OCI-M1 (cell line): ENCODE measurements at places on chromosomes 11 and 22.

- no peak for DNase-seq
Observed at GRCh38 chr11:8698917-8699441, 16.4 kb downstream of the RPL27A start.

DNA sequence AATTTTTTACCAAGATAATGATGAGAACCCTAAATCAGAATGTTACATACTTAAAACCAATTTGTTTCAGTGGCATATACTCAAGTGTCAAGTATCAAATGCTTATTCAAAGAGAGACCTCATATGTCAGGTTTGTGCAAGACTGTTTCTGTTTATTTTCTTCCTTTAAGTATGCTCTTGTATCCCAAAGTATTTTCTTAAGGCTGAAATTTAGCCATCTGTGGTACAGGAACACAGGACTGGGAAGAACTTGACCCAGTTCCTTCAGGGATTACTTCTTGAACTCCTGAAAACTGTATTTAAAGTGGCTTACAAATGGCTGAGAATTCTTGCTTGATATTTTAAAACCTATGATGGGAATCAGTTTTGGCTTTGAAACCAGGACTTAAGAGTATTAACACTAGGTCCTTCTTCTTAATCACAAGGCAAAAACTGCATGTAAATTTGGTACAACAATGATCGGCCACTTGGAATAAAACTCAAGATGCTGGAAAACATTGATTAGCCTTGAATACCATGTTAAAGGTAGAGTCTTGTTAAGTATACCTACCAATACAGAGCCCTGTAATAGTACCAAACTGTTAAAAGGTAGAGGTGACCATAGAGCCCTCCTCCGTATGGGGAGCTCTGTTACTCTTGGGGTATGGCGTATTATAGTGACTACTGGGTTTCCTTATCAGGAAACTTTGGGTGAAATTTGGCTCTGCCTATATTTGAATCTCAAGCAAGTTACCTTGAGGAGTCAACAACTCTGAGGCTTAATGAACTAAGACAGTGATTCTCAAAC is 95.9 kb downstream of the BLID start:
- DNase-seq = no peak

GRCh38 chr22:39039306-39040126 is 1.1 kb upstream of the APOBEC3F start:
- no peak for DNase-seq

DNA sequence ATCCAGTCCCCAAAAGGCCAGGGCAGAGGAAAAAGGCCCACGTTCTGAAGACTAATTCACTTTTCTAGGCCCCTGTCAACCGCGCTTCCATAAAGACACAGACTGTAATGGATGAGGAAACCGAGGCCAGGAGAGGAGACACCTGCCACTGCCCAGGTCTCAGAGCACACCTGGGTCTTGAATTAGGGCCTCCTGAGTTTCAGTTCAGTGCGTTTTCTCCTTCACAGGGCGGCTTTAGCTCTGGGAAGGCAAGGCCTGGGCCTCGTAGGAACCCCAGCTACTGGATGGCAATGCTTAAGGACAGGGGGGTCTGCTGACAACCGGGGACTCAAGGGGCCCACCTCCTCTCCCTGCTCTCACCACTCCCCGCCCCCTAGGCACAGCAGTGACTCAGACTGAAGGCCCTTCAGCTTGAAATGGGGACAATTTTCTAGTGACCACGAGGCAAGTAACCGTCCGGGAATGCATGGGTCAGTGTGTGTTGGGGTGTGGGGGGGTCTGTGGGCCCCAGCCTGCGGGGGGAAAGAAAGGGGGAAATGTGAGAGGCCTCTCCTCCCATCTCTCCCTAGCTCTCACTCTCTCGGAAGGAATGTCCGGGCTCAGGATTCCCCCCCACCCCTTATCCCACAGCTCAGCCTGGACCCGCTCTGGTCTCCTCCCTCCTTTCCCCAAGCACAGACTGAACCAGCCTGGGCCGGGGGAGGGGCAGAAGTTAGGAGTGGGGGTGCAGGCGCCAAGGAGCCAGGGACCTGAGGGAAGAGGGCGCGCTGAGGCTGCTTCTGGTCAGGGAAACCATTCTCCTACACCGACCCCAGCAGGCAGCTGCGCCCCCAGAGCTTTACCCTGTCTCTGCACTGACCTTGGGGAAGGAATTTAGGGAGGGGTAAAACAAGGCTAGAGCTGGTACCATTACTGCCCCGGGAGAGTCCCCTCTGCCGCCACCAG is 17.2 kb downstream of the CREB3L1 start:
- no peak for DNase-seq

GRCh38 chr11:94145431-94145830 is 16.8 kb downstream of the PANX1 start:
- DNase-seq = no peak

DNA sequence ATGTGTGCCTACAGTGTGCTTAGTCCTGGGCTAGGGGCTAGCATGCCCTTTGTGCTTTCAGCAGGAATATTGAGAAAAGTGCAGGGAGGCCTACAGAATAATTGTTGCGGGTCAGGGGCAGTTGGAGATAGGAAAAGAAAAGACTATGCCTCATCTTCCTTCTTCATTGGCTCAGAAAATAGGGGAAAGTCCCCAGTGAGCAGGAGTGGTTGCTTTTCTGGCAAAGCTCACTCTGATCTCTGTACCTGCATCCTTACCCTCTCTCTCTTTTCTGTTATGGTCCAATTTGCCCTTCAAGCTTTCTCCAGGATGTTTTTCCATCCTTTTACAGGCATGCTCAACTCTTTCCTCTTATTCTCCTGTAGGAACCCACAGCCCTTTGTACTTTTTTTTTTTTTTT is 29.5 kb upstream of the RRM1 start:
- DNase-seq = no peak

DNA sequence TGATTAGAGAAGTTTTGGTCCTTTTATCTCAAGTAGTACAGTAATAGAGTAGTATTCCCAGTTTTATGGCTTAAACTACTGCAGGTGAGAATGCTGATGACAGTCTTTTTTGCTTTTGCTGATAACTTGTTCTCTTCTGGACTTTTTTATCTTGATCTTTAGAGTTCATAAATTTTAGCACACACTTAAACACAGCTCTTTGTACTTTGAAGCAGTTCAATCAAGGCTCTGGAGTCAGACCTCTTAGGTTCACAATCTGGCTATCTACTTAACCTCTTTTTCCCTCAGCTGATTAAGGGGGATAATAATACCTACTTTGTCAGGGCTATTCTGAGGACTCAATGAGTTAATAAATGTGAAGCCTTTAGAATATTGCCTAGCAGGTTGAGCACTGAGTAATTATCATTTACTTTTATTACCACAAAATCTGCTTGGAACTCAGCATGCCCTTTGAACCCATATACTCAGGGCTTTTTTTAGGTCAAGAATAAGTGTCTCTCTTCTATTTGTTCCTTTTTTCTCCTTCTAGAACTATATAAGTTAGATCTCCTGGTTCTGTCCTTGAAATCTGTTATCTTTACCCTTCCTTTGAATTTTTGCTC is 51.9 kb downstream of the CSTF3 start:
- DNase-seq = no peak

DNA sequence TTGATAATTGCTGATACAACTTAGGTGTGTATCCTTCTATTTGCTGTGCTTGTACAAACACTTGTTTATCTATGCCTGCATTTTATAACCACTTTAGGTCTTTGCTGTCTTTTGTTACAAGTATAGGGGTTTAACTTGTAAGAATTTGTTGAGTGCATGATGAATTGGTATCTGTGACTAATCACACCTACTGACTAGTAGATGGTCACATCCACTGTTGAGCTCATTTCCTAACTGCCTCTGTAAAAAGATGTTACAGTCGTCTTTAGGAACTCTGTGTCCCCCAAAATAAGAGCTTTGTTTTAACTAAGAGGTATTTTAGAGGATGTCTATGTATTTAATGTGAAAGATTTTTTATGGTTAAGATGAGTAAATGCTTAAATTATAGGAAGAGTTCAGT is 60.5 kb downstream of the HIPK3 start:
- DNase-seq = no peak

DNA sequence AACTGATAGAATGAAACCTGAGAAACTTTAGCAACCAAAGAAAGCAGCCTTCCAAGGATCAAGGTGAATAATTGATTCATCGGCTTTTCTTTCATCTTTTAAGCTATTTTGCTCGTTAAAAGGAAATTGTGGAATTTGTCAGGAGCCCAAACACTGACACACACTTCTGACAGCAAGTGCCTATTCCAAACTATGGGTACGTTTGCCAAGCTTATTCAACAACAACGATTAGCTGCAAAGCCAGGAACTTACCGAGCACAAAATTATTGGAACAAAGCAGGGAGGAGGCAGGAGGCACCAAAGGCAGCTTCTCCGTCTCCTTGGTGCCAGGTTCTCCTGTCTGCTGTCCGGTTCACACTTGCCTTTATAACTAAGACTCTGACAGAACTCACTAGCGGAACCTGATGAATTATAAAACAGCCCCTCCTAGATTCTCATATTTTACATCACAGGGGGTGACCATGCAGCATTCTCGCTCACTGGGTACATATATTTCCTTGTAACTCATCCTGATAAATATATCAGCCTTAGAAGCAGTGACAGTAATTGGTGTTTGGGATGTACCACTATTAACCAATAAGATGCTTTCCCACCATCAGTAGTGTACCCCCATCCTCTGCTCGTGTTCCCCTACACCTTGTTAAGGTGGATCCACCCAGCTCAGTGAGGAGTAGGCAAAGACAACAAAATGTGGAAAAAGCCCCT is 395.9 kb upstream of the CCDC90B start:
- DNase-seq = no peak

DNA sequence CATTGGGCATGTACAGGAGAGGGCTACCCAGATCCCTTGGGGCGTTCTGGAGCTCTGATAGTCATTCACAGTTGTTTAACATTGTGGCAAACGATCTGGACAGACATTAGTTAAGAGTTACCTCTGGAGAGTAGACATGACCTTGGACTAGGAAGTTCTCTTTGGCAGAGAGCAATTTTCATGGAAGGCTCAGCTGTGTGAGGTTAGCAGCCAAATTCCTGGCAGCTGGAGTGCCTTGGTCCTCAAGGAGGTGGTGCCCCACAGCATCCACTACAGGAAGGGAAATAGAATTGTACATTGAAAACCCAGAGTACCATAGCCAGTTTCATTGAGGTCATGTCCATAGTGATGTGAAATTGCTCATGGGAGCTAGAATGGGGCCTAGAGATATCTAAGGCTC is 82.8 kb downstream of the BLID start:
- DNase-seq = no peak

- no peak for DNase-seq
Observed at GRCh38 chr11:36261094-36261493, 28.1 kb downstream of the COMMD9 start.

DNA sequence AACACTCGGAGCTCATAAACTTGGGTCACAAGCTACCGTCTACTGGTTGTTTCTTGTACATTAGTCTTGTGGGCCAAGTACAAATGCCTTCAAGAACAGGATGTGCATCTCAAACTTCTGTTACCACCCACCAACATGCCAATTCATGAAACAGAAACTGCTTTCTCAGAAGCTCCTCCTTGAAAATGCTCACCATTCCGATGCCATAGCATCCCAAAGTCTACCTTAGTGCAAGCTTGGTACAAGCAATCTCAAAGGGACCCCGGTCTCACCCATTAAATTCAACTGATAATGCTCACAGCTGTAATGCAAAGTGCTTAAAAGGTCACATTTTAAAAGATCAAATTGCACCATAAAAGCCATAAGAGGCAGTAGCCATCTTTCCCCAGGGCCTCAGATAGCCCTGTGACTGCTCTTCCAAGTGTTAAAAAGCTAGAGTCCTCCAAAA is 31.8 kb upstream of the CCDC34 start:
- DNase-seq = no peak

- no peak for DNase-seq
Observed at GRCh38 chr22:26213826-26214225, 44.6 kb downstream of the SEZ6L start.

GRCh38 chr11:33585586-33586209 is 114.9 kb downstream of the C11orf91 start:
- peak; percentile 3 for DNase-seq

GRCh38 chr11:66987158-66987620 is 12.1 kb downstream of the C11orf86 start:
- no peak for DNase-seq

DNA sequence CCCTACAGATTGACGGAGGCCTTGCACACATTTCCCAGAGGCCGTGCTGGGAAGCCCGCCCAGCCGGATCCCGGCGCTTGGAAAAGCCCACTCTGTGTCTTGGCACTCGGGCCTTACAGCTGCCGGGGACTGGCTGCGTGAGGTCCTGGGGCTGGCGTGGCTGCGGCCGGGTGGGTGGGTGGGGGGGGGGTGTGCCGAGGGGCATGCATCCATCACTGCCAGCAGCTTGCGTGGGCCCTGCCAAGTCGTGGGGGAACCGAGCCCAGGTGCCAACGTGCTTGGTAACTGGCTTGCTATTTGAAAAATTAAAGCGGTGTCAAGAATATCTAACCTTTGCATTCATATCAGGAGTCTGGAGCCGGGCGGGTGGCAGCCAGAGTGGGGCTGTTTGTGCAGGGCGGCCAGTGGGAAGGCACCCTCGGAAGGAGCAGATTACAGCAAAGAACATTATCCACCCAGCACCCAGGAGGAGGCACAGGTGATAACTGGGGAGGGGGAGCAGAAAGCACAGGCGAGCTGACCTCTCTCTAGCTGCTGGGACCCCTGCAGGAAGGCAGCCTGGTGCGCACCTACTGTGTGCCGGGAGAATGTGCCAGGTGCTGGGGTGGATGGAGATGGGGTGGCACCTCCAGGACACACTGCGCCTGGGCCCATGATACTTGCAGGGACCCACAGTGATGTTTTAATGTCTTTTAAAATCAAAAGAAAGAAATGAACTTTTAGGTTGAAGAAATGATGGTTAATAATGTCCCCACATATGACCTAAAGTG is 28.5 kb upstream of the SMIM38 start:
- no peak for DNase-seq

GRCh38 chr11:24372491-24372890 is 124.4 kb upstream of the LUZP2 start:
- DNase-seq = no peak

GRCh38 chr11:123246749-123247495 is 51.9 kb upstream of the CLMP start:
- DNase-seq = peak; percentile 86

GRCh38 chr11:70601861-70602538 is 203.7 kb downstream of the CTTN start:
- no peak for DNase-seq

GRCh38 chr22:22519591-22519990 is 479 bp downstream of the ZNF280A start:
- DNase-seq = no peak

- DNase-seq = no peak
Observed at GRCh38 chr11:77154381-77155081, 26.5 kb downstream of the MYO7A start.

- no peak for DNase-seq
Observed at GRCh38 chr11:35507688-35508087, 17.7 kb downstream of the PAMR1 start.

- DNase-seq = no peak
Observed at GRCh38 chr11:61536676-61537270, 28.2 kb downstream of the LRRC10B start.

- no peak for DNase-seq
Observed at GRCh38 chr11:129849447-129850130, 33.9 kb downstream of the TMEM45B start.

GRCh38 chr22:17091851-17092250 is 7.1 kb downstream of the IL17RA start:
- no peak for DNase-seq
